ENCODE measurements at places on chromosomes 7 and 10.

DNA sequence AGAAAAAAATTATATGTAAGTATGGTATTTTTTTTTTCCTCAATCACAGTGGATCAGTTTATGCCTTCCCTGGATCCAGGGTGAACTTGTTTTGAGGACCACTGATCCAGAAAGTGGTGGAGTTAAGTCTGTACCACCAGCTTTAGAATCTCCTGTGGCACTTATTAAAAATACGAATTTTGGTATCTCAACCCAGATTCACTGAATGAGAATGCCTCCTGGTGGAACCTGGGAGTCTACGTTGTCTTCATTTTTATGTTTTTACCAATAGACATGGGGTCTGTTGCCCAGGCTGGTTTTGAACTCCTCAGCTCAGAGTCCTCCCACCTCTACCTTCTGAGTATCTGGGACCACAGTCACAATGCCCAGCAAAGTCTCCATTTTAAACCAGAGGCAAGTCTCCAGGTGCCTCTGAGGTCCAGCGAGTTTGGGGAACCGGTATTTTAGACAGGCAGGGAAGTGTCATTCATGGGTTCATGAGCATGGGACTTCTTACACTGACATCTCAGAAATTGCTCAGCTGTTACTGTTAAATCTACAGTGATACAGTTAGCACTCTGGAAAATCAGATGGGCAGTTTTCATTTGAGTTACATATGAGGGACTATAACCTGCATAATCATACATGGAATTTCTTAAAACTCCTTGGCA is 200.9 kb downstream of the AUTS2 start:
- no peak for DNase-seq

- peak; percentile 84 for DNase-seq
These were observed 39.2 kb downstream of the EEPD1 start for GRCh38 chr7:36192053-36192824.

DNA sequence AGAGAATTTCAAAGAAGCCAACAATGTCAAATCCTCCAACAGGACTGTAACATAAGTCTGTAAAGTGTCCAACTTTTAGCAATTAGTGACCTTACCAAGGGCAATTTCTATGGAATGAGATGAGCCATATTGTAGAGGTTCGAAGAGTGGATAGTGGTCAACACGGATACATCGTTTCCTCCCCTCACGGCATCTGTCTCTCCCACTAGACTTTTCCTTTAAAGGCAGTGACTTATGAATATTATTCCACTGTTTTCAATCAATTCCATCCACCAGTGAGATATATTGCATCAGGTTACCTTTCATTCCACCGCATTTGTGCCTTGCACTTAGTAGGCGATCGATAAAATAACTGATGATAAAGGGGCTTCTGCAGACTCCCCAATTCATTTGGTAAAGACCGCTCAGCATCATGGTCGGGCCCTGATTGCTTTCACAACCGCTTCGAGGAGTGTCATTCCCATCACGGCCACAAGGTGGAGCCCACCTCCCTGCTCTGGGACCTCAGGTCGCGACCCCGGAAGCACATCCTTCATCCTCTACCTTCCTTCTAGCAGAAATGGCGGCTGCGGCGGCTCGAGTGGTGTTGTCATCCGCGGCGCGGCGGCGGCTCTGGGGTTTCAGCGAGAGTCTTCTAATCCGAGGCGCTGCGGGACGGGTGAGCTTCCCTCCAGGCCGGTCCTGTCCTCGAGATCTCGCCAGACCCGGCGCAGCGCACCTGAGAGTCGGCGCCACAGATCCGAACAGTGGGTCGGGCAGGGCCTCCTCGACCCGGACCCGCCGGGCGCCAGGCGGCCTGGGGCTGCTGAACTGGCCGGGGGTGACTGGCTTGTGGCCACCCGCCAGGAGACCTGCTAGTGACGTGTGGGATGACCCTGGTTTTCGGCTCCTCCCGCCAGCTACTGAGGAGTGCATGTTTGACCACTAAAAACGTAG is at the start of gene PMPCB:
Gene PMPCB, plus strand, starts transcription at position 535 of the 936 bp plus-strand sequence. Its CDS starts 25 bp downstream, at position 560.
- peak; percentile 92 for DNase-seq

- DNase-seq = no peak
These were observed 225.2 kb downstream of the ZWINT start for GRCh38 chr10:56135828-56136227.

- DNase-seq = peak; percentile 12
These were observed 72.8 kb downstream of the FGFR2 start for GRCh38 chr10:121525251-121526134.

DNA sequence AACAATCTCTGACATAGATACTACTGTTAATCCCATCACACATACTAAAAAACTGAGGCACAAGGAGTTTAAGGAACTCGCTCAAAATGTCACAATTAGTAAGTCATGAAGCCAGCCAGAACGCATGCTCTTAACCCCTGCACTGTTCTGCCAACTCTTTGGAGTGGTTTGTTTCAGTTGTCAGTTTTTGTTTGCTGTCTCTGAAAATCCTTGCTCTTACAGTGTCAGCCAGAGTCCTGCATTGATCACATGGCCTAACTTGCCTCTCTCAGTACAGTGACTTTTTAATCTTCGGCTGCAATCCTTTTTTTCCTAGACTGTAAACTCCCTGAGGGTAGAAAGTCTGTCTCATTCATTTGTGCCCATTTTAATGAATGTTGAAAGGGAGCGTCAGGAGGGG is 753.8 kb downstream of the AUTS2 start:
- DNase-seq = no peak

GRCh38 chr10:124875596-124875995 is 66.3 kb upstream of the ZRANB1 start:
- DNase-seq = peak; percentile 39

- DNase-seq = no peak
These were observed 46.5 kb upstream of the EMX2 start for GRCh38 chr10:117496031-117496430.

- no peak for DNase-seq
These were observed 325.9 kb downstream of the ADARB2 start for GRCh38 chr10:1411451-1411850.

DNA sequence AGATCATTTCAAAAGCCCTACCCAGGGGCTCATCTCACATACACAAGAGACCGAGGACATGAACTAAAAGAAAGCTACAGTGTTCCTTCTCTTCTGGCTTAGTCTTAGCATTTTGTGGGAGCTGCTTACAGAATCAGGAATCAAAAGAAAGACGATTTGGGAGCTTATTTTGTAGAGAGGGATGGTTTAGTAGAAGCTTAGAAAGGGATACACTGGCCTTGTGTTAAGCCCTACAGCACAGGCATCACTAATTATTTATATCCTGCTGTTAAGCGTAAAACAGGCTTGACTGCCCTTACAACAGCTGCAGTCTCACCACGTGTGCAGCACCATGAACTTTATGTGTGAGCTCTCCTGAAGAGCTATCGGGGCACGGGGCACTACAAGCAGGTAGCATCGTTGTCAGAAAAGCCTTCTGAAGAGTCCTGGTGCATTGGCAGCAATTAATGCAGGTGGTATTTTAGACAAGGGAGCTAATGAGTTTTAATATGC is 798.3 kb downstream of the NXPH1 start:
- no peak for DNase-seq

GRCh38 chr10:95214793-95215192 is 20.8 kb downstream of the ACSM6 start:
- DNase-seq = peak; percentile 74

DNA sequence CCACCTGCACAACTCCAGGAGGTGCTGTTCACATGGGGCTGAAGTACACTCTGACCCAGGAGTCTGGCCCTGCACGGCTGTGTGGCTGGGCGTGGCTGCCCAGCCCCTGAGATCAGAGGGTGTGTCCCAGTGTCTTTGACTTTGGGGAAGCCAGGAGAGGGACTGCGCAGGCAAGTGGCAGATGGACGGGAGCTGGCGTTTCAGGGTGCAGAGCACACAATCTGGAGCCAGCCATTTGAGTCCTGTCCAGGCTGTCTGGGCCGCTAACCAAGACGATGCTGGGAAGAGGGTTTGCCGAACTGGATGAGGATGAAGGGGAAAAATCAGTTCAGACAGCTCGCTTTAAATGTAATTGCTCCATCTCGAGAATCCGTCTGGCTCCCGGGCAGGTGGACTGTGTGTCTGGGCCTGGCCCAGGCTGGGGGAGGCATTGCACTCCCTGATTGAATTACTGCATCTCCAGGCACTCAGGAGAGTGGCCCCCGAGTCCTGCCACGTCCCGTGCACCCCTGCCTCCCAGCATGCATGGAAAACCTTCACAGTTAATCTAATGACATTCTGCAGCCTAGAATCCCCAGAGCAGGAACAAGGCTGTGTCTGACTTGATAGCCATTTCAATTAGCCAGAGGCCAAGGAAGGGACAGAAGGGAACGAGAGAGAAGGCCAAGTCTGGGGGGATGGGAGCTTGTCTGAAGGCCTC is 120.8 kb upstream of the NANOS1 start:
- no peak for DNase-seq

DNA sequence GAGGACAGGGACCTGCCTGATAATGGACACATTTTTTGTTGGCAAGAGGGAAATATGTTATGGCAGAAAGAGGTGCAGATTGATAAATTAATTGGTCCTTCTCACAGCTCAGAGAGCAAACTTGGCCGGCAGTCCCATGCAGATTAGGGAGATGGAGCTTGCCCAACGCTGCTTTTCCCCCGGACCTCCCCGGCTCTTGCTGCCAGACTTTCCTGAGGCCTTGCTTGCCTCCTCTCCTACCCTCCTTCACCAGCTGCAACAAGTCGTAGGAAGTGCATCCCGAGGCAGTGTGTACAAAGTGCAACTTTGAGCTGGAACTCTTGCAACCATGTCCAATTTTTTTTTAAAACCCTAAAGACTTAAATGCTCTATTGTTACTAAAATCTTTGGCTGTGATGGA is 215.5 kb downstream of the LRMDA start:
- DNase-seq = peak; percentile 51

DNA sequence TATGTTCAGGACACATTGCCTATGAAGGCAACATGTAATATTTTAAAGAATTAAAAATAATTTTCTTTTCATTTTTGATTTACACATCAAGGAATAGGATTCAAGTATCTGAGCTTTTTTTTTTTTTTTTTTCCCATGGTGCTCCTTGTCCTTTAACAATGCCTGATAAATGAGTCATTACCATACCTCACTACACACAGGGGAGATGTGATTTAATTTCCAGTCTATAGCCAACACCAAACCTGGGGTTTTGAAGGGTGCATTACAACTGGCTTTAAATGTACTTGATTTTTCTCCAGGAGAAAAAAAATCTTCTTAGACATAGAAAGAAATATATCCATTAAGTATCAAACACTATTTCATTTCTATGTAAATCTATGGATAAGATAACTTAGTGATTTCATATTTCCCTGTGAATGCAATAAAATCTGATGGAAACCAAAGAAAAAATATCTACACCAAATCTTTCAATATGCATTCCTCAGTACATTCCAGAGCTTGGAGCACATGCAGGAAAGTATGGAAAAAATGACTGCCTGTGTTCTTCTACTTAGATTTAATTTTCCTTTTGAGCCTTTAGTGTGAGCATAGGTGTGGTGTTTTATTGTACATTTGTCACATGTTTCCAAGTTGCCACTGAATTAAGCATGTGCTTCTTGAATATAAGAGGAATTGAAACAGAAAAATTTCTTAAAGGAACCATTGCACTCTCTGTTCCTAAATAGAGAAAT is 204.8 kb upstream of the MEOX2 start:
- no peak for DNase-seq

GRCh38 chr10:48714088-48714487 is 29.4 kb downstream of the WDFY4 start:
- DNase-seq = no peak

DNA sequence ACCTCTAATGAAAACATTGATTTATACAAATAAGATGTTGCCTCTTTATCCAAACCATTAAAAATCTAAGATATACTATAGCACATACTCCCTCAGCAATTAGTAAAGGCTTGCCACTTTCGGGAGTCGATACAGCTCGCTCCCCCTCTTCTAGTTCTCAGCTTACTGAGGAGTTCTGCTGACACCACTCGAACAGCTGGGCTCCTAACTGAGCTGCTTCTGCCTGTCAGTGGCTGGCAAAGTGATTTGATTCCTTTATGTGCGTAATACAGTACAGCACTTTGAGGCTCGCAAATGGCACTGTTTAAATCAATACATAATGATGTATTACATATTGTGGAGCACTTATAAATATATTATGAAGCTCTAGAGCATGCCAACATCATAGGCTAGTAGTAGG is 241.8 kb downstream of the CREB5 start:
- no peak for DNase-seq

- DNase-seq = no peak
These were observed 39.3 kb downstream of the CAMK1D start for GRCh38 chr10:12388671-12389070.

- DNase-seq = no peak
These were observed 37.0 kb downstream of the GPR22 start for GRCh38 chr7:107506674-107507339.

DNA sequence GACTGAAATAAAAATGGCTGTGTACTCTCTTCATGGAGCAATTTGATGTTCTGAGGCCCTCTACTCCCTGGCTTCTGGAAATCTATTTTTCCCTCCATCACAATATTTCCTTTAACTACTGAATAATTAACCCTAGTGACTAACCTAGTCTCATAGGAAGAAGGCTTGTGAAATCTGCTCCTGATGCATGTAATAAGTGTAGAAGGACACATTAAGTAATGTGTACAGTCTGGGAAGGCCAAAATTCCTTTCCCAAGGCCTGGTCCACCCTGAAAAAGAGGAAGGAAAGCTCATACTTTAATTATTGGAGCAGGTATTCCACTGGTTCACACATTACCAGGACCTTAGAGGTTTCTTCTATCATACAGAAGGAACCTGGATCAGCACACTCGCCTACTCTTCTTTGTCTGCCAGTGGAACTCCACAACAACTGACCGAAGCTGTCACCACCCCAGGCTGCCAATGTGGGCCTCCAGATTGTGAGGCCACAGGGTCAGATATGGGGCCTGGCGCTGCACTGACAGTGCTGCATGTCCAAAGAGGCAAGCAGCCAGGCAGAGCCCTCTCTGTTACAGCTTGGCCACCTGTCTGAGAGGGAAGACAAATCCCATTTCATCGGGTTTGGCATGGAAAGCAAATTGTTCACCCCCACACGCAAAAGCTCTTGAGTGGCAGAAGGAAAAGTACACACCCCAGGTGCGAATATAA is 54.4 kb upstream of the FAM133B start:
- DNase-seq = peak; percentile 37

DNA sequence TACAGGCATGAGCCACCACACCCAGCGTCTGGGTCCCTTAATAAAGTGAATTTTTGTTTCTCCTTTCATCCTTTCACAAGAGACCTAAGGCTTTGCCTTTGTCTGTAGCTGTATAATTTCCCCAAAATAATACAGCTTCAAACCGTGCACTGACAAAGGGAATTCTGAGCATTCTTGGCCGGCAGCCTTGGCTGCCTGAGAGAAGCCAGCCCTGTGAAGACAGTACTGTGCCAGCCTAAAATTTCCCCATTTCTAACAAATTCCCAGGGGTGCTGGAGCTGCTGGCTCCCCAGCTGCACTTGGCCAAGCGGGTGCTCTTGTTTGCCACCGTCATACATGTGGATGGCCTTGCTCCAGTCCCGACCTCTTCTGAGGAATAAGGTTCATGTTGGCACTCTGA is 106.2 kb downstream of the ZMYND11 start:
- DNase-seq = no peak

All from fibroblast of lung (primary cell).